ENCODE measurements at places on chromosomes 3 and 15.

- DNase-seq, result no peak
Measured at GRCh38 chr3:166560253-166560652, 723.0 kb upstream of the BCHE start.

GRCh38 chr3:63937661-63938651 is 25.8 kb upstream of the SCAANT1 start:
- no peak for DNase-seq

DNA sequence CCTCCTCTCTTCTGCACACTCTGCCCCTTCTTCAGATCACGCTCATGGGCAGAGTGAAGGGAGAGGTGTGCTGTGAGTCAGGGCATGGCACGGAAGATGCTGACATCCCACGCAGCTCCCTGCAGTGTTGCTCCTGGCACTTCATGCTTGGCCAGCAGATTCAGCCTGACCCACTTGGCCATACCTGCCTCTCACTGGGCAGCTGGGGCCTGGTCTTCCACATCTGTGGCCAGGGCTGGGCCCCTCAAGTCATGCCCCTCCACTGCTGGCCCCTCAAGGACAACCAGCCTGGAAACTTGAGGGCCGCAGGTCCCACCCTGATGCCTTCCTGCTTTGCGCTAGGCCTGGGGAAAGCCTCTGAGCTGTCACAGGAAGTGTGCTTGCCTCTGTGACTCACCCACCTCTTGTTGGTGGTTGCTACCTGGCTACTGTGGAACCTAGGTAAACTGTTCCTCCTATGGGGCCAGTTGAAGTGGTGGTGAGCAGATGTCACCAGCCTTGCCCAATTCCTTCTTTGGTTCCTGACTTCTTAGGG is 48.7 kb downstream of the BSN start:
- no peak for DNase-seq

GRCh38 chr15:79609506-79609905 is 177.4 kb downstream of the MINAR1 start:
- no peak for DNase-seq

DNA sequence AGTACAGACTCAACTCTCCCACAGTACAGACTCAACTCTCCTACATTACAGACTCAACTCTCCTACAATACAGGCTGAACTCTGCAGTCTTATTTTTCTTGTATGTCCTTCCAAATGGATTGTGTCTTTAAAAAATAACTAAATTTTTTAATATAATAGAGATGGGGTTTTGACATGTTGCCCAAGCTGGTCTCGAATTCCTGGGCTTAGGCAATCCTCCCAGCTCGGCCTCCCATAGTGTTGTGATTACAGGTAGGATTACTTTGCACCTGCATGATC is 31.2 kb upstream of the UBXN7 start:
- DNase-seq, result no peak

GRCh38 chr15:31304751-31305365 is 21.8 kb upstream of the KLF13 start:
- peak; percentile 47 for DNase-seq

GRCh38 chr3:14451844-14452739 is 49.7 kb downstream of the SLC6A6 start:
- no peak for DNase-seq

- no peak for DNase-seq
Measured at GRCh38 chr3:110577854-110578253, 493.8 kb upstream of the NECTIN3 start.

GRCh38 chr15:49619226-49619625 is 1.4 kb downstream of the FAM227B start:
- DNase-seq, result no peak

- DNase-seq, result peak; percentile 75
Measured at GRCh38 chr3:184345317-184346144, 8.1 kb downstream of the FAM131A start.

DNA sequence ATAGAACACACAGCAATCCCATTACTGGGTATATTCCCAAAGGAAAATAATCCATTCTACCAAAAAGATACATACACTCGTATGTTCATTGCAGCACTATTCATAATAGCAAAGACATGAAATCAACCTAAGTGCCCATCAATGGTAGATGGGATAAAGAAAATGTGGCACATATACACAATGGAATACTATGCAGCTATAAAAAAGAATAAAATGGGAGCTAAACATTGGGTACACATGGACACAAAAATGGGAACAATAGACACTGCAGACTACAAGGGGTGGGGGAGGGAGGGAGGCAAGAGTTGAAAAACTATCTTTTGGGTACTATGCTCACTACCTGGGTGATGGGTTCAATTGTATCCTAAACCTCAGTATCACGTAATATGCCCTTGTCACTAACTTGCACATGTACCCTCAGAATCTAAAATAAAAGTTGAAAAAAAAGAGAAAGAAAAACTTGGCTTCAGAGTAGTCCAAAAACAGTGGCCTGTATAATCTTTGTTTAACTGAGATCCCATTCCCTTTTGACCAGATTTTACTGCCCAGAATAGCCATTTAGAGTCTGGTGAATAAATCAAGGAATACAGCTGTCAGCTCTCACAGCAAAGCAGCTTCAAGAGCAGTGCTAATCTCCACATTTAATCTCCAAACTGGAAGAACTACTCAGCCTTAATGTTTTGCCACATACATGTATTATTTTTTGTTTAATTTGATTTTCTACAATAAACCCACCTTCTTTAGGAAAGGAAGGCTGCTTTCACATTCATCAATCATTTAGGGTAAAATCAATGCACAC is 54.5 kb upstream of the XRN1 start:
- no peak for DNase-seq

- DNase-seq, result no peak
Measured at GRCh38 chr3:43128464-43128863, 22.6 kb upstream of the POMGNT2 start.

GRCh38 chr15:89164712-89165211 is 56.6 kb downstream of the RLBP1 start:
- DNase-seq, result no peak

GRCh38 chr3:151100076-151100475 is 14.6 kb downstream of the MED12L start:
- DNase-seq, result peak; percentile 13

GRCh38 chr3:46997453-46998091 is 18.1 kb downstream of the NBEAL2 start:
- DNase-seq, result no peak

DNA sequence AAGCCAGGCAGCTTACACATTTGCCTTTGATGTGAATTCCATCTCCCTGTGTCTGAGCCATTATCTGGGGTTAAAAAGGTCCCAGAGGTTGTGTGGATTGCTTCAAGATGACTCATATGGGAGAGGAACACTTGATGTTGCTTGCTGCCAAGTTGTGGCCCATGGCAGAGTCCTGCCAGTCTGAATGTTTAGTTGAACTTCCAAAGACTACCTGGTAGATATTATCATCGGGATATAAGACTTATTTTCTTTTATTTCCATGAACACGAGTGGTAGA is 85.6 kb downstream of the TJP1 start:
- DNase-seq, result no peak

DNA sequence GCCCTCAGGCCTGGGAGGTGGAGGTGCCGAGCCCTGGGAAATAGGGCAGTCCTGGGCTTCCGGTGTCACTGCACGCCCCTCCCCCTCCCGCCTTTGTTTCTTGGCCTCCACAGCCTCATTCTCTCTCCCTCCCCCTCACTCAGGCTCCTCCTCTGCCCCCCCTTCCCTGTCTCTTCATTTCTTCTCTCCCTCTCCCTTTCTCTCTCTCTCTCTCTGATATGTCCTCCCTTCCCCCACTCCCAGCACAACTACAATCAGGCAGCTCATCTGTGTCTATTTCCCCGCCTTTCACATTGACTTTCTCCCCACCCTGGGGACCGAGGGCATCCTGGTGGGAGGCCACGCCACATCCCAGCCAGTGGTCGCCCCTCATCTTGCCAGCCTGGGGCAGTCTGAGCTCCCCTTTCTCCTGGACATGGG is 40.2 kb downstream of the IDH2 start:
- peak; percentile 67 for DNase-seq

- DNase-seq, result no peak
Measured at GRCh38 chr15:68298882-68299381, 21.4 kb downstream of the FEM1B start.

GRCh38 chr3:128794770-128795649 is 69.0 kb downstream of the RAB7A start:
- peak; percentile 65 for DNase-seq

DNA sequence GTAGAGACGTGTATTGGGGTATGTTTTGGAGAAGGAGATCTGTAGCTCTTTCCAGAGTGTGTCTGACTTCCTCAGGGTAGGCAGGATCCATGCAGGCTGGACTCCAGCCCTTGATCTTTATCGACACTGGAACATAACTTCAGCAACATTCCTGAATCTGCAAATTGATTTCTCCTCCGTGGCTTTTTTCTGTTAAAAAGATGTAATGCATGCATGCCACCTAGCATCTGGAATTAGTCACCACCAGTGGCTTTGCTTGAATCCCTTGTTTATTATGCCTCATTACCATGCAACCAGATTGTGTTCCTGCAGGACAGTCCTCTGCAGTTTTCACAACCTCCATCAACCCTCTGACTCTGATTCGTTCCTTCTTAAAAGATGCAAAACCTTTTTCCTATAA is 86.1 kb downstream of the CCNL1 start:
- DNase-seq, result no peak

GRCh38 chr3:191435981-191436380 is 25.0 kb upstream of the PYDC2 start:
- DNase-seq, result no peak

GRCh38 chr3:194447161-194447560 is 39.6 kb downstream of the ATP13A3 start:
- no peak for DNase-seq

GRCh38 chr3:128413003-128413370 is 53.7 kb downstream of the DNAJB8 start:
- DNase-seq, result no peak

- DNase-seq, result no peak
Measured at GRCh38 chr3:110246796-110247376, 824.7 kb upstream of the NECTIN3 start.
